ENCODE measurements at places on chromosomes 4 and X. TPM values are rescaled to one million over a fixed set of nuclear protein-coding genes. Genes with fewer than 3 reads are reported as not detected.

Gene GK
- 7.8 TPM for total RNA-seq

Gene CTAG1A
- total RNA-seq: 312 TPM

Gene NCBP2L
- total RNA-seq: not detected

GRCh38 chr4:158163941-158164767 is 8.7 kb downstream of the GASK1B start:
- DNase-seq: no peak

DNA sequence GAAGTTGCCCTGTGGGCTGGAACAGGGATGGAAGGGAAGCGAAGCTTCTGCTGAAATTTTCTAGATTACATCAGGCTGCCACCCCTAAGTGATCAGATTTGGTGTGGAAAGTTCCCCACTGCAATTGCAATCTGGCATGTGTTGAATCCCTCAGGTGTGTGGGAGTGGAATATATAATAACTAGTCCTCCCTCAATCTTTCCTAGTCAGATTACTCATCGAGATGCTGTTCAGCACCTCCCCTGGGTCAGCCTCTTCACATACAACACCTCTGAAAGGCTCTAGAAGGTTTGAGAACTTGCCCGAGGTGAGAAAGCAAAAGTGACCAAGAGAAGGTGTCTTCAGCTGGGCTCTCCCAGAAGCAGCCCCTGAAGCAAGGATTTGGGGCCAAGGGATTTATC is 336.8 kb downstream of the BCOR start:
- no peak for DNase-seq

DNA sequence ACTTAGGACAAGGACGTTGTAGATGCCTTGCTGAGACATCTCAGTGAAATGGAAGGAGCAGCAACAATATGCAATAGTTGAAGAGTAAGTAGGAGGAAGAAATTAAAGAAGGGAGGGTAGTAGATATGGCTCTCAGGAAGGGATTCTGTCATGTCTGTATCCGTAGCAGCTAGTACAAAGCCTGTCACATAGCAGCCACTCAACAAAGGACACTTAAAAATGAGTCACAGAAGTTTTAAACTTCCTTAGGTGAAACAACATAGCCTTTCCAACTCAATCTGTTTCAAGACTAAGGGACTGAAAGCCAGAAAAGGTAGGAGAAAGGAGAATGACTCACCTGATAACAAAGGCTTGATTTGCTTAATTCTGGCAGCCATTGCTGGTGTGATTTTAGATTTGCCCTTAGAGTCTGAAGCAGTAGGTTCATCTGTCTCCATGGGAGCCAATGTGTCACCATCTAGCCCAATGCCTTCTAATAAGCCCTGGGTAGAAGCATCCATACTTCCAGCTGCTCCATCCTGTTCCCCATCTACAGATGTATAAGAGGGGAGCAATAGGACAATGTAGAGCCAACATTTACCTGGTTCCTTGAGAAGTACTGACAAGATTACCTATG is 86.6 kb downstream of the HUWE1 start:
- peak; percentile 4 for DNase-seq

DNA sequence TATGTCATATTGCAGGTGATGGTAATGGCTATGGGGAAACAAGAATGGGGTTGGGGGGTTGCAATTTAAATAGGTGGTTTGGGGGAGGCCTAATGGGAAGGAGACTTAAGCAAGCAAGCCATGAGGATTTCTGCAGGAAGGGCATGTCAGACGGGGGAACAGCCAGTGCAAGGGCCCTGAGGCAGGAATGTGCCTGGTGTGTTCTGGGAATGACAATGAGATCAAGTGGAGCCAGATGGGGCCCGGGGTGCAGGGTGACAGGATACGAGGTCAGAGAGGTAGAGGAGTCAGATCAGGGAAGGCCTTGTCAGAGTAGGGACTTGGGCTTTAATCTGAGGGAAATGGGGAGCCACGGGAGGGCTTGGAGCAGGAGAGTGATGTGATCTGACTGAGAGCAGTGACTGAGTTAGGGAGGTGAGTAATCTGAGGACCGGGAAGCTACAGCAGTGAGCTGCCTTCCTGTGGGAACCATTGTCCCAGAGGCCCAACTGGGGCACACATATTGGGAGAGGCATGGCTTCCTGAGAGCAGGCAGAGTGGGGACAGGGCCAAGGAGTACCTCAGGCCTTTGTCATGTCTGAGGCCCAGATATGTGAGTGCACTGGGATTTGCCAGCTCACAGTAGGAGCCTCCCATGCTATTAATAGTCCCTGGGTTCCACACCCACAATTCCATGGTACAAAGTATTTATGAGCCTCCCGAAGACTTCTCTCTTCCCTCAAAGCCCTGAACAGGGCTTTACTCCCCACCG is 139.8 kb downstream of the BCOR start:
- no peak for DNase-seq

DNA sequence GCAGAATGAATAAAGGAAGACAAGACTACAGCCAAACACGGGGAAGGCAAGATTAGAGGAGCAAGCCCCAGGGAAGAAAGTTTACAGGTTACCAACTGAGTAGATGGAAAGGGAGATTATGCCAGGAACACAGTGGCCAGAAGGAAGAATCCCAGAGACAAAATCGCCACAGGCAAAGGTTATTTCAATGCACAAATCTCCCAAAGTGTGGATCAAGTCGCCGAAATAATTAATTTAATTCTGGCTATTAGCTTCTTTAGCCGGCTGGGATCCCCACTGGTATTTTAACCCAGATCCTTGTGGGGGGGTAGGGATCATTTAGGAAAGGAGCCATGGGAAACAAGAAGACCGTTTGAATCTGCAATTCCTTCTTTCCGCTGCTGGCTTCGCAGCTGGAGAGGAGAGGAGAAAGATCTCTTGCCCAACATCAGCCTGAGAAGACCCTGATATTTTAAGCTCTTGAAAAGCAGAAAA is 171.0 kb downstream of the DHX15 start:
- no peak for DNase-seq

Data from HT1080 (cell line).